ENCODE measurements at places on chromosomes 1 and 21.

DNA sequence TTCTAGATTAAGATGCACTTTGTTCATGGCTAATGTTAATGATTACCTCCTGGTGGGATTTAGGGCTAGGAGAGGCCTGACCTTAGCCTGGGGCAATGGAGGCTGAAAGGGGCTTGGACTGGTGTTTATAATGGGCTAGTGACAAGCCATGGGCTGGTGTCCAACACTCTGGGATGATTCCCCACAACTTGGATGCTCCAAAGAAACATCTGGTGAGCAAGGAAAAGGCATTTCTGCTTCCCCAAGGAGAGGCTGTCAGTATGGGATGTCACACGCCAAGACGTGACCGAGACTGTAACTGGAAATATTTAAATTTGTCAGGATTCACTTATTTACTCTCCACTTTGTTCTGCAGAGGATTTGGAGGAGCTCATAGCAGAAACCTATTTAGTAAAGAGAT is 45.2 kb downstream of the PTPRU start:
- no peak for ATAC-seq

DNA sequence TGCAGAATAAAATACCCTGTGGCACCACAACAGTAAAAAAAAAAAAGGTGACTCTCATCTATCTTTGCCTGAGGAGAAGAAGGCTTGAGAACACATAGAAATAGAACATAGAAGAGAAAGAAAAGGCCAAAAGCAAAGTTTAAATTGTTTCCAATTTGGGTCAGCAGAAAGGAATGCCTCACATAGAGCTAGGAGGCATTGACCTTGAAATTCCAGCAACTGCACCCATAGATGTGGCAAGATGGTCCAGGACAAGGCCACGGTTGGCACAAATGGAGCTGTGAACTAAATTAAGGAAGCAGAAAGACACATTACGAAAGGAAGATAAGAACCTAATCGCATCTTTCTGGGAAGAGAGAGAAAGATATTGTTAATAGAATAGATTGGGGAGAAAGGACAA is 588.3 kb downstream of the LMO4 start:
- ATAC-seq = no peak

- no peak for ATAC-seq
These were observed 27.7 kb downstream of the DNAJC11 start for GRCh38 chr1:6673816-6674398.

DNA sequence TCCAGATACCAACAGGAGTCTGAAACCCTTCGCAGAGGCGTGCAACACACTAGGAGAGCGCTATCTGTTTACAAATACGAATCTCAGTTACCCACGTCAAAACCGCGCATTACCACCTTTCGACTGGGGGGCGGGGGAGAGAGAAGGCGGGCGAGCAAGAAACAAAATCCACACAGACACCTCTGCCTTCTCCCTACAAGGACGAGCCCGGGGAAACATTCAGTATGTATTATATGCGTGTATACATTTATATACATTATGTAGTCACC is 722 bp downstream of the TUT4 start:
- peak; percentile 37 for ATAC-seq

DNA sequence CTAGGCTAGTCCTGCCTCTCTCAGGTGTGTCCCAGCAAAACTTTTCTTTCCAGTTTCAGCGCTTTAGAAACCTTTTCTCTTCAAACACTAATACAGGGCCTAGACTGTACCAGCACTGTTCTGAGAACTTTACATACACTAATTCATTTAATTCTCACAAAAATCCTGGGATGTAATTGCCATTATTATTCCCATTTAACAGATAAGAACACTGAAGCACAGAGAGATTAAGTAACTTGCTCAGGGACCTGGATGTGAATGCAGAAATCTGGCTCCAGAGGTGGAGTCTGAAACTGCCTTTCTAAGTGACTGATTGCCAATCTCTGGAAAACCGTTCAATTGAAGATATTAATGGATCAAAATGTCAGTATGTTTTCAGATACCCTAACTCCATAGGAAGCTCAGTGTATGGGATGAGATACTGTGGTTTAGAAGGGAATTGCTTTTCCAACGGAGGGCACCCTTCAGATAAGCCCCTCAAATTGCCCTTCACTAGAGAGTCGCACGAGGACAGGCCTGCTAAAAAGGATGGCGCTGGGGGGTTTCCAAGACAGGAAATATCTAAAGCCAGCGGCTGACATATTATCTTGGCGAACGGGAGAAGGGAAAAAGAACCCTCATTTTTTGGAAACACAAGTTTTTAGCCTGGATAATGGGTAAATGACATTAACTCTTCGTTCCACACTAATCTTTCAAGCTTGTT is 698 bp upstream of the UCK2 start:
- no peak for ATAC-seq
